ENCODE measurements at places on chromosomes 3 and 15. TPM values are rescaled to one million over a fixed set of nuclear protein-coding genes. Genes with fewer than 3 reads are reported as not detected.
A peak's percentile ranks its signal among the peaks of the same experiment; 100 is the strongest.

DISP2 gene
- total RNA-seq = 0.21 TPM

FBXO40 gene
- not detected for total RNA-seq

- no peak overlapping the region for H3K27ac ChIP-seq
- no peaks in the 10 kb centered on the region for H3K36me3 ChIP-seq
- no peak overlapping the region for H3K4me3 ChIP-seq
Measured at GRCh38 chr3:120636795-120637401, 40.8 kb downstream of the NDUFB4 start.

- H3K27ac ChIP-seq = peak overlapping the region; percentile 36
- H3K4me3 ChIP-seq = no peak overlapping the region
- H3K27me3 ChIP-seq = no peaks in the 10 kb centered on the region
Measured at GRCh38 chr3:129599607-129600006, 6.9 kb downstream of the PLXND1 start.

GRCh38 chr3:186025161-186025560, 83.7 kb downstream of the ETV5 start:
- no peak for DNase-seq
- H3K27me3 ChIP-seq = no peaks in the 10 kb centered on the region
- no peak overlapping the region for H3K4me3 ChIP-seq
- peaks cover 17% of the 10 kb centered on the region for H3K4me1 ChIP-seq
